ENCODE measurements at places on chromosomes 5 and 9.

DNA sequence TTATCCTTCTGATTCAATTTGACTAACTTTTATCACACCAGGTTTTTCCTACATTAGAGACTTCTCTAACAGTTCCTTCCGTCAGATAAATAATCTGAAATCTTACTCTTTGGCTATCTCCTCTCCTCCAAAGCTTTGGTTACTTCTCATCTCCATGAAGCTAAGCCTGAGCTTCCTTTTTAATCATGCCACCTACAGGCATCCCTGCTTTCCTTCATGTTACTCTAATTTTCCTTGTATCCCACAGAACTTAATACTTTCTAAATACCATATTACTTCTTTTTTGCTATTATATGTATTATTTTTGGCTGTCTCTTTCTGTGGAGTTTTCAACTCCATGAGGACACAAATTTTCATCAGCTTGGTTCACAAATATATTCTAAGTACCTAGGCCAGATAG lies 49.7 kb downstream of the C9 start:
- no peak for DNase-seq

DNA sequence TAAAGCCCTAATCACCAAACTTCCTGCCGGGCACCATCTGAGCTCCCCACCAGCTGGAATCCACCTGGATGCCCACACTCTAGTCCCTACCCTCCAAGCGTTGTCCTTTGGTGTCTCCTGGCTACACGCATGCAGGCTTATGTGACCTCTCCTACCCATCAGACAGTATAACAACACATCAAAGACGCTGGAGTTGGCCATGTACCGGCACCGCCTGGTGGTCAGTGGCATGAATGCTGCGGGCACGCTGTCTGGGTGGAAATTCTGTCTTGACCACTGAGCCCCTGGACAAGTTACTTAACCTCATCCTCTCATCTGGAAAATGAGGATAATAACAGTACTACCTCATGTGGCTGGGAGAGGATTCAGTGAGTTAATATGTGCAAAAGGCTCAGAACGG lies 23.4 kb upstream of the CORO2A start:
- peak; percentile 21 for DNase-seq

DNA sequence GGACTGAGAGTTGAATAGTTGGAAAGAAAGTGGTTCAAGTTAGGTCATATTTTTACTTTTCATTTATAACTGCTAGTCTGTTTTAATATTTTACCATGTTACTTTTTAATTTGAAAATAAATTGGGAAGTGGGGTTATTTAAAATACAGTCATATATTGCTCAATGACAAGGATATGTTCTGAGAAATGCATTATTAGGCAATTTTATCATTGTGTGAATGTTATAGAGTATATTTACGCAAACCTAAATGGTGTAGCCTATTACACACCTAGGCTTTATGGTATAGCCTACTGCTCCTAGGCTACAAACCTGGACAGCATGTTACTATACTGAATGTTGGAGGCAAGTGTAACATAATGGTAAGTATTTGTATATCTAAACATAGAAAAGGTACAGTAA lies 5.2 kb downstream of the CCDC152 start:
- no peak for DNase-seq

- peak; percentile 2 for DNase-seq
Observed at GRCh38 chr9:114317665-114318357, 5.1 kb upstream of the ORM1 start.

GRCh38 chr5:54558362-54558761 lies 40.8 kb downstream of the SNX18 start:
- no peak for DNase-seq

GRCh38 chr5:132429463-132430440 lies 60.2 kb downstream of the SLC22A5 start:
- no peak for DNase-seq

- peak; percentile 83 for DNase-seq
Observed at GRCh38 chr9:86948074-86948929, 996 bp upstream of the GAS1 start.

GRCh38 chr5:61177716-61178115 lies 15.4 kb upstream of the SMIM15 start:
- DNase-seq: no peak

DNA sequence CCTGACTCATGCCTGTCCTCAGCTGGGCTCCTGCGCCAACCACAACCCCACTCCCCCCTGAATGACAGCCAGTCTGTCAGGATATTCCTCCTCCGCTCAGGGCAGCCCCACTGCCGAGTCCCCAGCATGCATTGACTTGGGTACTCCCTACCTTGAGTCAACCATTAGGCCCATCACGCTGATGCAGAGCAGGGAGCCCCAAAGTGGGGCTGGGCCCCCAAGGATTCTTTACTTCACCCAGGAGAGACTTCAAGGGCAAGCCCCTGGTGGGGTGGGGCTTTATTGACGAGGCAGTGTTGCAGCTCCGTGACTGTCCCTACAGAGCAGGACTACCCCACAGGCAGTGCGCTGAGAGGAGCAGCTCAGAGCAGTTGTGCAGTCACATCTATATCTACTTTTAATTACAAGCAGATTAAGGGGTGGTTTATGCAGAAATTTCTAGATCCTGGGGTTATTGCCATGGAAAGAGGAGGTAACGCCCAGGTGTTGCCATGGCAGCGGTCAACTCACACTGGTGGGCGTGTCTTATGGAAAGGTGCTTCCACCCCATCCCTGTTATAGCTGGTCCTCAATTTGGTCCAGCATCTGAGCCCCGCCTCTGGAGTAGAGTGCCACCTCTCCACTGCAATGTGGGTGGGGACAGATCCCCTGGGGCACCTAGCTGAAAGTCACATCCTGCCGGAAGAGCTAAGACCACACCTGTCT lies 32.1 kb upstream of the FCN1 start:
- DNase-seq: no peak

- DNase-seq: no peak
Observed at GRCh38 chr5:76365561-76365960, 37.5 kb upstream of the IQGAP2 start.

All from activated CD4-positive, alpha-beta memory T cell treated with anti-CD3 and anti-CD28 coated beads for 36 hours (primary cell).